Colonic mucosa (tissue), 4 donors: ENCODE measurements at places on chromosomes 7 and 10.

DNA sequence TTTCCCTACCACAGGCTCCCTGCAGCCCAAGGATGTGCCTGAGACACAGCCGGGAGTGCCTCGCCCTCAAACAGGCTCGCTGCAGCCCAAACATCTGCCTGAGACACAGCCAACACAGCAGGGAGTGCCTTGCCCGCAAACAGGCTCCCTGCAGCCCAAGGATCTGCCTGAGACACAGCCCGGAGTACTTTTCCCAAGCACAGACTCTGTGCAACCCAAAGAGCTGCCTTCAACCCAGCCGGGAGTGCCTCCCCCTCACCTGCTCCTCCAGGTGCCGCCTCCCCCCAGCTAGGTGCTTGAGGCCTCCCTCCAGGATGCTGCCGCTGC is 42.9 kb downstream of the ANTXRL start:
- no peaks in the 10 kb centered on the region for H3K36me3 ChIP-seq
- no peak overlapping the region for H3K27ac ChIP-seq
- no peak for DNase-seq
- H3K4me1 ChIP-seq = no peaks in the 10 kb centered on the region
- no peak overlapping the region for H3K4me3 ChIP-seq

- no peaks in the 10 kb centered on the region for H3K36me3 ChIP-seq
- H3K27ac ChIP-seq = no peak overlapping the region
- H3K4me3 ChIP-seq = no peak overlapping the region
- DNase-seq = no peak
- H3K4me1 ChIP-seq = no peaks in the 10 kb centered on the region
Observed at GRCh38 chr10:34748767-34749166, 66.3 kb downstream of the PARD3 start.

- no peak overlapping the region for H3K27ac ChIP-seq
- no peaks in the 10 kb centered on the region for H3K36me3 ChIP-seq
- H3K4me1 ChIP-seq = peaks cover 14% of the 10 kb centered on the region
- no peak overlapping the region for H3K4me3 ChIP-seq
- no peak for DNase-seq
Observed at GRCh38 chr7:74466196-74466813, 12.6 kb downstream of the GTF2IRD1 start.

DNA sequence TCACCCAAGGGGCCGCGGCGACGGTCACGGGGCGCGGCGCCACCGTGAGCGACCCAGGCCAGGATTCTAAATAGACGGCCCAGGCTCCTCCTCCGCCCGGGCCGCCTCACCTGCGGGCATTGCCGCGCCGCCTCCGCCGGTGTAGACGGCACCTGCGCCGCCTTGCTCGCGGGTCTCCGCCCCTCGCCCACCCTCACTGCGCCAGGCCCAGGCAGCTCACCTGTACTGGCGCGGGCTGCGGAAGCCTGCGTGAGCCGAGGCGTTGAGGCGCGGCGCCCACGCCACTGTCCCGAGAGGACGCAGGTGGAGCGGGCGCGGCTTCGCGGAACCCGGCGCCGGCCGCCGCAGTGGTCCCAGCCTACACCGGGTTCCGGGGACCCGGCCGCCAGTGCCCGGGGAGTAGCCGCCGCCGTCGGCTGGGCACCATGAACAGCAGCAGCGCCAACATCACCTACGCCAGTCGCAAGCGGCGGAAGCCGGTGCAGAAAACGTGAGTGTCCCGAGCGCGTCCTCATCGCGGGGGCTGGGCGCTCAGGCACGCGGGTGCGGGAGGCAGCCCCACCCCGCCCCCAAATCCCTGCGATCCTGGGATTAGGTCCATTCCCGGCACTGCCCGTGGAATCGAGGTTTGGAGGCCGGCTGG is 509 bp downstream of the AHR start:
- H3K27ac ChIP-seq = peak overlapping the region; percentile 99
- H3K27me3 ChIP-seq = no peaks in the 10 kb centered on the region
- H3K4me3 ChIP-seq = peak overlapping the region; percentile 95
- H3K4me1 ChIP-seq = no peaks in the 10 kb centered on the region
- H3K36me3 ChIP-seq = no peaks in the 10 kb centered on the region
- peak; percentile 64 for DNase-seq

DNA sequence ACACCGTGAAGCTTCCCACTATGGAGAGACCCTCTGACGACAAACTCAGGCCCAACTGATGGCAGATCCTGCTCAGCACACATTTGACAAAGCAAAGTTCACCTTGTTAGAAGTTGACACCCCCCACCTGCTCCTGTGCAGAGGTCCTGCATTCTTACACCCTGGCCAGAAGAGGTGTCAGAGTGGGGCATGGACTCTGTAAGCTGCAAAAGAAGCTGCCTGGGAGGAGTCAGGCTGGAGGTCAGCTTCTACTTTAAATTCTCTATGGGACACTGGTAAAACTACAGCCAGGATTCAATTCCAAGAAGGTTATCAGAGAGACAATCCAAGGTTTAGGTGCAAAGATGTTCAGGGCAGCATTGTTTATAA is 20.0 kb upstream of the TNS3 start:
- peaks cover 7% of the 10 kb centered on the region for H3K4me1 ChIP-seq
- DNase-seq = no peak
- no peak overlapping the region for H3K4me3 ChIP-seq
- no peak overlapping the region for H3K27ac ChIP-seq
- H3K27me3 ChIP-seq = no peaks in the 10 kb centered on the region

GRCh38 chr10:80459047-80459865 is 5.1 kb downstream of the TSPAN14 start:
- no peaks in the 10 kb centered on the region for H3K36me3 ChIP-seq
- peak overlapping the region; percentile 79 for H3K27ac ChIP-seq
- no peaks in the 10 kb centered on the region for H3K27me3 ChIP-seq

- no peaks in the 10 kb centered on the region for H3K36me3 ChIP-seq
- H3K4me3 ChIP-seq = no peak overlapping the region
- H3K27ac ChIP-seq = no peak overlapping the region
- no peaks in the 10 kb centered on the region for H3K27me3 ChIP-seq
Observed at GRCh38 chr7:108498481-108498880, 27.5 kb downstream of the PNPLA8 start.

DNA sequence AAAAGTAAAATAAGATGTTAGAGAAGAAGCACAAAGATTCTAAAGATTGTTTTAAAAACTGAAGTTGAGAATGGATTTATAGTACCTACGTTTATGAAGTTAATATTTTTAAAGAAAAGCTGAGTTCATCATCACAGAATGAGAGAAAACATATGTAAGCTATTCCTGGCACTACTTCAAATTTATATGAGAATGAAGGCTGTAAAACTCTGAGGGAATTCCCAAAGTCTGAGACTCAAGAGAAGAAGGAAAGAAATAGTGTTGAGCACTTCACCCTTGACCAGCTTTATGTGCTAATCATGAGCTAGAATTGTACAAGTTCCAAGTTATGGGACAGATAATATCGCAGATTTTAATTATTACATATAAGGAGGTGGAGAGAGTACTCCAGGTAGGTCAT is 323.7 kb upstream of the GNAI1 start:
- DNase-seq = no peak
- H3K4me1 ChIP-seq = no peaks in the 10 kb centered on the region
- H3K27me3 ChIP-seq = no peaks in the 10 kb centered on the region
- H3K36me3 ChIP-seq = no peaks in the 10 kb centered on the region

GRCh38 chr7:70190281-70190680 is 592.0 kb downstream of the AUTS2 start:
- H3K27ac ChIP-seq = no peak overlapping the region
- no peaks in the 10 kb centered on the region for H3K27me3 ChIP-seq
- no peaks in the 10 kb centered on the region for H3K36me3 ChIP-seq
- H3K4me1 ChIP-seq = no peaks in the 10 kb centered on the region
- H3K4me3 ChIP-seq = no peak overlapping the region
- no peak for DNase-seq

DNA sequence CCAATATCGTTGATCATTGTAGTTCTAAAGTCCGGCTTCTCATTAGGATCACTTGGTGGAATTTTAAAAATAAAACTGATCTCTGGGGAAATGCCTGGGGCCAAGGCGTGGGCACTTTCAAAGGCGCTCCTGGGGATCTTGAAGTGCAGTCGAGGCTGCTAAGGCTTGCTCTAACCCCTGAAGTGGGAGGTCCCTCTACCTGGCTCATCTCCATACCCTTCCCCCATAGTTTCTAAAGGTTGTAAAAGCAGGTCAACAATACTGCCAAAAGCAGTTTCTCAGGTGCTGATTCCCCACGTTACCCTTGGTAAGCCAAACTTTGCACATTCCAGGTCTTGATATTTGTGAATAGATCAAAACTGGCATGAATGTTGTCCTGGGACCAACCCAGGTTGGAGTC is 79.0 kb upstream of the SP8 start:
- H3K36me3 ChIP-seq = no peaks in the 10 kb centered on the region
- no peak for DNase-seq
- no peak overlapping the region for H3K27ac ChIP-seq
- H3K4me3 ChIP-seq = no peak overlapping the region
- no peaks in the 10 kb centered on the region for H3K27me3 ChIP-seq
- H3K4me1 ChIP-seq = no peaks in the 10 kb centered on the region

DNA sequence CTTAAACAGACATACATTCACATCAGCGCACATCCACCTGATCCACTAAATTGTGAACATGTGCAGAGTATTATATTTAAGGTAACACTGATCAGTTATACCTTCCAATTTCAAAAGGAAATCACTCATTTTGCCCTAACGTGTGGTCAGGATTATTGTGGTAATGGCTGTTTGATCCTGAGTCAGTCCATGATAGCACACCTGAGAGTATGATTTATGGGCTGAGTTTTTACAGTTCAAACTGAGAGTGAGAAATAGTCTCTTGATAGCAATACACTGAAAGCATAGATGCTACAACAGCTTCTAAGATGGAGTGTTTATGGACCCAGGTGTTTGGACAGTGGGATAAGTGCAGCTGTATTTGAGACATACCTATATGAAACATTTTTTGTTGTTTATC is 96.7 kb downstream of the KIF20B start:
- no peaks in the 10 kb centered on the region for H3K27me3 ChIP-seq
- no peak overlapping the region for H3K27ac ChIP-seq
- H3K4me3 ChIP-seq = no peak overlapping the region

DNA sequence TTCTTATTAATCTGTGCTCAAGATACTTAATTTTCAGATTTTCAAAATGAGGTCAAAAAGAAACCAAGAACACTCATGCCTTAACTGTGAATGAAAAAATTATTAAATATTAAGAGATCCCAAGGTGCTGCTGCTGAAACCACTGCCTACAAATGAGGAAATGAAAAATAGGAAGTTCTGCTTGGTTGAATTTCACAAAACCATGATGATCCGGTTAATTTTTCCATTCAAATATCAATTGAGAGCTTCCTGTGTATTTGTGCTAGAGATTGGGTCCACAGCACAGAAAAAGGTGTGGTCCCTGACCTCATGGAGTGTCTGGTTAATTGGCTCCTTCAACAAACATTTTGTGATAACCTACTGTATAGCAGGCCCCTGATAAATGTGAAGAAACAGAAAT is 132.7 kb upstream of the YAE1 start:
- H3K36me3 ChIP-seq = no peaks in the 10 kb centered on the region
- no peaks in the 10 kb centered on the region for H3K4me1 ChIP-seq
- H3K4me3 ChIP-seq = no peak overlapping the region
- H3K27me3 ChIP-seq = no peaks in the 10 kb centered on the region
- H3K27ac ChIP-seq = no peak overlapping the region

DNA sequence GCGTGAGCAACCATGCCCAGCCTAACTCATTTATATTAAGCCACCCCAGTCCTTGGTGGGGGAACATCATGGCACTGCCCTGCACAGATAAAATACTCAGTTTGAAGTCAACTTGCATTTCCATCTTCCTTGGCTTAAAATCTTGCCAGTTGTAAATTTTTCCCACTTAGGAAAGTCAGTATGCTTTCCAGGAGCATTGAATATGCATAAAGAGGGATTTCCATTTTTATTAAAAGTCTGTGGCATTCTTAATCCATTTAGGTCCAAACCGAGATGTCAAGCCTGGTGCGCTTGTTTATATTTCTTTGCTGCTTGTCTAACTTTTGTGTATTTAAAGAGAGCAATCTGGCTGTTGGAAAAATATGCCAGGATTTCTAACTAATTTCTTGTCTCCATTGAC is 26.1 kb downstream of the MAP3K8 start:
- no peak overlapping the region for H3K27ac ChIP-seq
- H3K36me3 ChIP-seq = peaks cover 10% of the 10 kb centered on the region
- DNase-seq = no peak
